ENCODE measurements at places on chromosomes 2 and 18.

DNA sequence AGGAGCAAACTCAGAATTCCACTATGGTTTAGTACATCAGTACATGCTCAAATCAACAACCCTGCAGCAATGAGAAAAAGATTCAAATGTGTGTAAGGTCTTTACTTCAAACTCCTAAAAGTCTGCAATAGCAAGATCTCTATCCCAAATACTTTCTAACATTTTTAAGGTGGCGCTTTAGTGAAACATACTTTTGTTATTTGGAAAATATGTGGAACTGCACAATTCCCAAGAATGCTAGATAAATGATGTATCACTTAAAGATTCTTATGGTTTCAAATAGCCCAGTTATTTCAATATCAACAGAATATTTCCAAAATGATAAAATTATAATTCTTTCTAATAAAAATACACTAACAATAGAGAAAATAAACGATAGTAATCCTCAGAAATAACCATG lies 227.6 kb upstream of the SMAD7 start:
- no peak for DNase-seq

DNA sequence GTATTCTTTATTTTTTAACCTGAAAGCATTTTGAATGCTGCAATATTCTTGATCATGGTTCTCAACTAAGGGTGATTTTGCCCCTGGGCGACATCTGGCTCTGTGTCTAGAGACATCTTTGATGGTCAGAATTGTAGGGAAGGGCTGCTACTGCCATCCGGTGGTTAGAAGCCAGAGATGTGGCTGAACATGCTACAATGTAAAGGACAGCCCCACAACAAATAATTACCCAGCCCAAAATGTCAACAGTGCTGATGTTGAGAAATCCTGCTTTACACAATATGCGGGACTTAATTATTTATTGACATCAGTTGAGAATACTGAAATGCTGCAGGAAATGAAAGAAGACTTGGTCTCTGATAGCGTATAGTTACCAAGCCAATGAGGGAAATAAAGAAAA lies 37.5 kb upstream of the SERPINB2 start:
- no peak for DNase-seq

DNA sequence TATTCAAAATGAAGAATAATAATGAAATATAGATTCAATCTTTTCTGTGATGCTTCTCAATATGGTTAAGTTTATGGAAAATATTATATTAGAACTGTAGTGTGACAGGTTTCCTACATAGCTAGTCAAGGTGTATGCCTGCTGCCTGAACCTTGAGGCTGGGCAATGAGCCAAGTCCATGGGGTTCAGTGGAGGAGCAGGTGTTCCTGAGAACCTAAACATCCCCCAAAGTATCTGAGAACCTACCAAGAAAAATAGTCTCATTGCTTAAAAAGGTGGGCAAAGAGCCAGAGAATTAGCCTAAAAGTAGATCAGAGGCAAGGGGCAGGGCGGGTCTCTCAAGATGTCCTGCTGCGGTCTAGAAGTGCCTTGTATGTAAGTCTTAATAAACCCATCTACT lies 185.9 kb upstream of the SPHKAP start:
- no peak for DNase-seq

GRCh38 chr2:241110607-241111439 lies 8.7 kb upstream of the MTERF4 start:
- no peak for DNase-seq

GRCh38 chr2:151484100-151484499 lies 74.4 kb downstream of the RIF1 start:
- DNase-seq, result no peak

DNA sequence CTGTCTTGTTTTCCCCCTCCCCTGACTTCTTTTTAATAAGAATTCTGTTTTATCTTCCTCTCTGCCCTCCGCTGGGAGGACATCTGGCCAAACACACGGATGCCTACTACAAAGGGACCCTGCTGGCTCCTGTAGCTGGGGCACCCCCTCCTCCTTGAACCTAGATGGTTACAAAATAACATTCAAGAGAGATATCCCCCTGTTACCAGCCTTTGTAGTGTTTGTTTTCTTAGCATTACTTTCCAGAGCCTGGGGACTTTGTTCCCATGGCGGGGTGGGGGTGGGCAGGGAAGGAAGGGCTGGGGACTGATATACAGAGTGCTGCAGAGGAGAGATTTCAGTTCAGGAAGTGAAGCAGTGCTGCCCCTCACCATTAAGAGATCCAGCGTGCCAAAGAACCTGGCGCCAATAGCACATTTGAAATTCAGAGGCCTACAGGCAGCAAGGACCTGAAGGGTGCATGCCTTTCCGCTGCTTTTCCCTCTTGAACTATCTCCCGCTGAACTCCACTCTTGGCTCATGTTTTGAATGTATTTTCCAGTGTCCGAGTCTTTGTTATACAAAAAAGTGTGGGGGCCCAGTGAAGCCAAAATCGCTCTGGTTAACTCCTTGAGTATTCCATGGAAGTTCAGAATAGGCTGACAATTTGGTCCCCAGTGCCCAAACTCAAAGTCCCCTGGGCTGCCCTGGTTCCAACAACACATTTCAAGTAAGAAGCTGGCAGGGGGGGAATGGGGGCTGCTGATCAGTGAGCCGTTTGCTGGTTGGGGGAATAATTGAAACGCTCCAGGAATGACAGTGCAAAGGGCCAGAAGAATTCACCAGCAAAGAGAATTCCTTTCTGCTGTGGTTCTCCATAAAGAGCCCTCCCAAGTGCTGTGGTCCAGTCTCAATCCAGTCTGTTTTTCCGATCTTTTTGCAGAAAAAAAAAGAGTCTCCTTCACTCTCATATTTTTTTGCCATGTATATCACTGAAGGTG lies 94.8 kb upstream of the THOC1 start:
- DNase-seq, result no peak

GRCh38 chr2:150280231-150280630 lies 207.2 kb downstream of the RND3 start:
- DNase-seq, result no peak

GRCh38 chr2:26576565-26577441 lies 64.4 kb downstream of the CIB4 start:
- no peak for DNase-seq

- no peak for DNase-seq
Observed at GRCh38 chr2:675982-676646, 1.1 kb downstream of the TMEM18 start.

DNA sequence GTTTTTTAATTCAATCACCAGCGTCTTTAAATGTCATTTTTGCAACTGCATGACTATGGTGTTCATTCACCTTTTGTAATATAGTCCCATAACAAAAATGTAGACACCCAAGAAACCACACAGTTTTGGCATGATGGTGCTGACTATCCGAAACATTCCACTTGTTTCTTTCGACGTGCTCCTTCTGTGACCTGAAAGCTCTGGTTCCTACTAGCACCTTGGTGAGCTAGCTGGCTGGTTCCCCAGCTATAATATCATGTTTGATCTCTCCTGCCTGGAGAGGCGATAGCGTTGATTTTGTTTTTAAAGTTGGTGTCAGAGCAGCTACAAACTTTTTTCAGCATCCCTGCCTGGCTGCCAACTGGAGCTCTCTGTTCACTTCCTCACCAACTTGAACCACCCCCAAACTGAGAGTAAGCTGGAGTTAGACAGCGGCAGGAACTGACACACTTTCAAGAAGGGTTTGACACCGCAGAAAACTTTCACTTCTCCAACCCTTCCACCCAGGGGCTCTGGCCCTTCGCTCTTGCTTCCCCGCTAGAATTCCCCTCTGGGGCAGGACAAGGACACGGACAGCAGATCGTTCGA lies 1.1 kb downstream of the ATAD2B start:
- DNase-seq, result no peak
